ENCODE measurements at places on chromosomes 7 and 10.

DNA sequence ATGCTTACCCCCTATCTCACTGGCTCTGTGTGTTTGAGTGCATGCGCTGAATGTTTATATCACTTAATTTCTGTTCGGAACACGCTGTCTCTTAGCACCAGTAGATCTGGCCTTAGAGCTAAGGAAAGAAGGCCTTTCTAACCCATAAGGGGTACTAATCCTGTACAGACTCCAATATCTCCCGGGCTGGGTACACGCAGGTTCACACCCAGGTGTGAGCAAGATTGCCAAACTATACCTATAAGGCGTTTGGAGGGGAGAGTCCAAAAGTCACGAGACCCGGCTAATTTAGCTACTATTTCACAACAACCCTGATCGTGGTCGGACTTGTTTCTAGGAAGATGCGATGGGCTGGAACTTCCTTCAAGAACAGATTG is 727 bp upstream of the PDSS1 start:
- DNase-seq = no peak

GRCh38 chr10:112723876-112724275 is 226.2 kb upstream of the TCF7L2 start:
- DNase-seq = no peak

DNA sequence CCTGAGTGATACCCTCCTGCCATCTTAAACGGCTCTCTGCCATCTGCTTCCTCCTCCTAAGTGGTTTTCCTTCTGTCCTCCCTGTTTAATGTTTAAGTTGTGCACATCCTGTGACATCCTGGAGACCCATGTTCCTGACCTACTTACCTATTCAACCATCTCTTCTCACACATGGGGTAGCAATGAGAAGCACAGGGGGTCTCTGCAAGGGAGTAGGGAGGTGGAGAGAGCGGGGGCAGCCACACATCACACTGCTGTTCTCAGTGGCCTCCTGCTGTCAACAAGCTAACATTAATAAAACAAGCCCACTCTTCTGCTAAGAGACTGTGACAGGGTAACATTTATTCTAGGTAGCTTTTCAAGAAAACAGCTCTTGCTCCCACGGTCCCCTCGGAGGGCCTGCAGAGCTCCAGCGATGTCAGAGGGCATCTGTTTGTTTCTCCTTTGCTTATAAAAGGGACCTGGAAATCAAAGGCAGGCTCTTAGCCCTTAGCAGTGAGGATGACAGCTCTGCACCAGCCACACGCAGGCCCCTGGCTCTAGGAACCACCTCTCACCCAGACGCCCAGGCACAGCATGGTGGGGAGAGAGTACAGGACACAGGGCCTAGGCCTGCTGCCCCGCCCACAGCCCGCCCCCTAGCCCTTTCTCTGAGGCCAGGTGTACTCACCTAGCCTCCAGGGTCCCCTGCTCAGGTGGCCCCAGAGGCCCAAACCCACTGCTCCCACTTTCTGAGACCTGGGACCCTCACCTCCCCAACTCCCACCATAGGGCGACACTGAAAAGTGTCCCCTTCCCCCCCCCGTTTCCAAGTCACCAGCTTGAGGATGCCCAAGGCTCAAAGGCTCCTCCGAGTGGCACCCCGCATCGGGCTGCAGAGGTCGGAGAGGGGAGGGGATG is 943 bp upstream of the SLC18A2 start:
- DNase-seq = no peak

GRCh38 chr10:48242171-48242904 is 32.2 kb downstream of the FRMPD2 start:
- no peak for DNase-seq

GRCh38 chr7:158368449-158368848 is 219.2 kb downstream of the PTPRN2 start:
- no peak for DNase-seq

- DNase-seq = peak; percentile 36
Measured at GRCh38 chr7:50270531-50271018, 33.9 kb upstream of the IKZF1 start.

- no peak for DNase-seq
Measured at GRCh38 chr7:8507566-8507965, 74.2 kb downstream of the NXPH1 start.

- no peak for DNase-seq
Measured at GRCh38 chr7:7977774-7978173, 9.2 kb downstream of the GLCCI1 start.

DNA sequence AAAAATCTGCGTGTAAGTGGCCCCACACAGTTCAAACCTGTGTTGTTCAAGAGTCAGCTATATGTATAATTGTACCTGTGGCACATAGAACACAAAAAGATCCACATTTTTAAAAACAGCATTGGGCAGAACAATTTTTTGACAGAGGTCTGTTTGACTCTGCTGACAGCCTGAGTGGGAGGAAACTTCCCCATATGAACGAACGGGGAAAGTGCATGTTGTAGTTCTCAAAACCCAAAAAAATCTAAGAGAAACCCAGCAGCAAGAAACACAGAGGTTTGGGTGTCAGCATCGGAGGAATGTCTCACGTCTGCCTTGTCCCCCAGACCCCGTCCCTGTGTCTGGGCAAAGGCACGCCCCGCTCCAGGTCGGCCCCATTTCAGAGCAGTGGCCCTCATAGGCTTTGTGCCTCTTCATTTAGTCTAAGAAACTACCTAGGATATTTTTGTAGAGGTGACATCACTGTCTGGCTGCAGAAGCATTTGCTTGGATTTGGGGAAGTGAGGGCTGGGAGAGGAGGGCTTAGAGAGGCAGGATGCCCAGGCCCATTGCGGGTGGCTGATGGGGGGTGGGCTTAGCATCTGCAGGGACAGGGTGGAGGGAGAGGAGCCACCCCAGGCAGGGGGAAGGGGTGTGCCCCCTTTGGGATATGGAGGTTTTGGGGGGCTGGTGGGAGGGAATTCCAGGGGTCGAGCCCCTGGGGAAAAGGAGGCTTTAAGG is 11.0 kb downstream of the CUX1 start:
- no peak for DNase-seq

DNA sequence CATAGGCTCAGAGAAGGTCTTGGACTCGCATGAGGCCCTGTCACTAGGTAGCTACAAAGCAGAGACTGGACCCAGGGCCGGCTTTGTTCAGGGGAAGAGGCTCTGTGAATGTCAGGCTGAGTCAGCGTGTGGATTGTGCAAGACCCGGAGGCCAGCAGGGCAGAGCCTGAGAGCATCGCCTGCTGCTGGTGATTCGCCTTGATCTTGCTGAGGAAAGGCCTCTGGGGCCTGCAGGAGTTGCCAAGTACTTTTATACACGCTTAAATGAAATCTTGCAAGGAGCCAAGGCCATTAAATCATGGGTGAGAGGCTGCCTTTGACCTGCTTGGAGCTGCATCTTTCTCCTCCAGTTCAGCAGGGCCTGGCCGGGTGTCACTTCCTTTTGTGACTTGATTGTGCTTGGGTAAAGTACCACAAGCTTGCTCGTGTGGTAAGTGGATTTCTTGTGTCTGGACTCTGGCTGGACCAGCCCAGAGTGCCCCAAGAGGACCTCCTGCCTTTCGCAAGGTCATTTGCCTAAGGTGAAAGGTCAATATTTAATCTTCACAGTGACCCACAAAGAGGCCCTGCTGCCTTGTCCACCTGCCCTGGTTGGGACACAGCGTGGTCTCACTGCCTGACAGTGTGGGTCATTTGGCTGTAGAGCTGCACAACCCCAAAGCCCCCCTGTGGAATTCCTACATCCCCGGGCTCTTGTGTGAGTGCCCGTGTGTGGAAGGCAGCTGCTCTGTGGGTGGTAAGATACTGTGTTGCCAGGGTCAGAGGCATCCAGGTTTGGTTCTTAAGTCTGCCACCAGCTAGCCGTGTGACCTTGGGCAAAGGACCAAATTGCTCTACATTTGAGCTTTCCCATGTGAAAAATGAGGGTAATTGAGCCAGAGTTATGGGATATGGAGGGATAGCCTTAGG is 38.6 kb upstream of the SH2D4B start:
- peak; percentile 84 for DNase-seq

DNA sequence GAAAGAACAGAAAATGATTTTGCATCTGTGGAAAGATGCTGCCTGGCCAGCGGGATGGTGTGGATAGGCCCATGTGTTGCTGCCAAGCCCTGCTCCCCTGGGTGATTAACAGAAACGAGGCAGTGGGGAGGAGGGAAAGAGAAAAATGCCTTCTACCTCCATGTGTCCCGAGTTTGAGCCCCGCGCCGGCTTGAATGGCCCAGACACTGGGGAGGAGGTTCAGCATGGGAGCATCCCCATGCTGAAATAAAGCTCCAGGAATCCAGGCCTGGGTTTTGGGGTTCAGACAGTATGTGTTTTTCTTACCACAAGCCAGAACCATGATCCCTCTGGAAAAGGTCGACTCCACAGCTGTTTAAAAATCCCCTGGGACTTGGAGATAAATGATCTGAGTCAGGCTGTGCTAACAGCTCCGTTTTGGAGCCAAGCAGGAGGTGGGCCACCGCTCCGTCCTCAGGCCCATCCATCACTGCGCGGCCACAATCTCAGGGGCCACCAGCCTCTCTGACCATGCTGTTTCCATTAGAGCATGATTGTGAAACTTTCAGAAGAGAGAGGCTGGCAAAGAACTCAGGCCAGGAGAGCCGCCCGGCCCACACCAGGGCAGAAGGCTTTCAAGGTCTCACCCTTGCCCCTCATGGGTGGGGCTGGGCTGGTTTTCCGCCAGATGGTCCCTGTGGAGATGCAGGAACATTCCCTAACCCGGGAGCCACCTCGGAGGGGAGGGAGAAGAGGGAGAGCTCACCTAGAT is 299.7 kb downstream of the ZEB1 start:
- no peak for DNase-seq

DNA sequence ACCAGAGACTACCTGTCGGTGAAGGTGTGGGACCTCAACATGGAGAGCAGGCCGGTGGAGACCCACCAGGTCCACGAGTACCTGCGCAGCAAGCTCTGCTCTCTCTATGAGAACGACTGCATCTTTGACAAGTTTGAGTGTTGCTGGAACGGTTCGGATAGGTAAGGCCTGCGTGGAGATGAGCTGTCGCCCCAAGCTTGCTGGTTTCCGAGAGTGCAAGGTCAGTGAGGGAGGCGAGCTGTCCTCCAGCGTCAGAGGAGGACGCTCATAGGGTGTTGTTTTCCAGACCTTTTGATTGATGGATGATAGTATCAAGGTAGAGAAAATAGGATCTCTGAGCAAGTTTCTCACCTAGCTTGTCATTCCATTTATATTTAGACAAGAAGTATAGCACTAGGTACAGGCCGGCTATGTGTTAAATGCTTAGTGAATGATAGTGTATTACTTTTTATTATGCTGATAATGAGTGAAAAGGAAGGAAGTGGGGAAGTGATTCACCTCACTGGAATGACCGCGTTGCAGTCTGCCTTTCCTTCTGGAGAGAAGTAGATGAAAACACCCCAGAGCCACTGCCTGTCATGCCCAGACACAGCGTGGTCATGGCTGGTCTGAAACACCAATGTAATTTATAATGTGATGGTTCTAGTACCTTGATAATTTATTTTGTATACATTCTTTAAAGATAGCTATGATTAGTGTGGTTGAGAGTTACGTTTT is 33.9 kb downstream of the BNIP3 start:
- DNase-seq = no peak

GRCh38 chr10:125114761-125115391 is 45.5 kb downstream of the CTBP2 start:
- DNase-seq = no peak

DNA sequence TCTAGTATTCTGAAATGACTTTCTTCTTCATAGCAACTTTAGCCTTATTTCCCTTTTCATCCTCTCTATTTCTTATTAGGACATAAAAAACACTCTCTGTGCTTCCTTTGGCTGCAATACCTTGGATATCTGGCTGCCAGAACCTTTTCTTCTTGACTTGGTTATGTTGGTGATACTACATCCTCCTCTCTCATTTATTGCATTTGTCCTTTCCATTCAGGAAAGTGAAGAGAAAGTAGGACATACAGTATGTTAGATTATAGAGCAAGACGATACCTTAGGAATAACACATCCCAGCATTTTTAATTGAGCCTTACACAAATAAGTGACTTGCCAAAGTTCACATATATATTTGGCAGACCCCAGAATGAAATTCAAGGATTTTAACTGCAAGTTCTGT is 210.1 kb upstream of the PPP1R3A start:
- no peak for DNase-seq

GRCh38 chr7:20596653-20597052 is 18.8 kb upstream of the ABCB5 start:
- no peak for DNase-seq

GRCh38 chr7:156218544-156219306 is 406.5 kb upstream of the SHH start:
- DNase-seq = no peak

Data from stimulated activated CD8-positive, alpha-beta memory T cell treated with anti-CD3 and anti-CD28 coated beads, Interleukin-4, amount 100 ng/mL, for 48 hours (primary cell).